Left renal cortex interstitium (tissue), 4 donors: ENCODE measurements at places on chromosomes 13 and 19.

GRCh38 chr13:29878101-29878500 lies 27.7 kb upstream of the UBL3 start:
- DNase-seq = no peak

DNA sequence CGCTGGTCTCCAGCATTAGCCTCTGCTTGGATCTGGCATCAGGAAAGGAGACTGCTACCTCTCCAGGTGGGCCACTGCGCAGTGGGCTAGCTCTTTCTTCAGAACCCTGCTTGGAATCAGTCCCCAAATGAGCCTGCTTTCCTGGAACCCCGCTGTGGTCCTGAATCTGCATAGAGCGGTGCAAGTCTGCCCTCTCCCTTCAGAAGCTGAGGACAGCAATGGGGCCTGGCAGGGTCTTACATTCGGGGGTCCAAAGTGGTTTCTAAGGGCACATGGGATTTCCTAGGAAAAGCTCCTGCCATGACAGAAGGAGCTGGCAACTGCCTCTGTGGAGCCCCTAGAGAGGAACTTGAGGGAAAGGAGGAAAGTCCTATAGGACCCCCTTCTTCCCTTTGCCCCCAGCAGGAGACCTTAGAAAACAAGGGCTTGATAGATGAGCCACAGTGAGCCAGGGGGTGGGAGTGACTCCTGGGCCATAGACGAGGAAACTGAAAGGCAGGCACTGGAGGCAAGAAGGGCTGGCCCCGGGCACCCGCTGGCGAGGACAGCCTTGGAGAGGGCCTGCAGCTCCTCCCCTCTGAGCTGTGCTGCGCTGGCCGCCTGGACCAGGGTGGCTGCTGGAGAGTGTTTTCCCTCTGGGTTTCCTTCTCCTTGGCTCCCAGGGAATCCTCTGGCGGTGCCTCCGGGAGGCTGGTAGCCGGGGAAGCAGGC lies 1.4 kb upstream of the VSTM2B start:
- DNase-seq = no peak

- no peak for DNase-seq
Measured at GRCh38 chr13:110092831-110093247, 214.1 kb downstream of the COL4A1 start.

- no peak for DNase-seq
Measured at GRCh38 chr13:98598043-98598442, 21.1 kb upstream of the STK24 start.

DNA sequence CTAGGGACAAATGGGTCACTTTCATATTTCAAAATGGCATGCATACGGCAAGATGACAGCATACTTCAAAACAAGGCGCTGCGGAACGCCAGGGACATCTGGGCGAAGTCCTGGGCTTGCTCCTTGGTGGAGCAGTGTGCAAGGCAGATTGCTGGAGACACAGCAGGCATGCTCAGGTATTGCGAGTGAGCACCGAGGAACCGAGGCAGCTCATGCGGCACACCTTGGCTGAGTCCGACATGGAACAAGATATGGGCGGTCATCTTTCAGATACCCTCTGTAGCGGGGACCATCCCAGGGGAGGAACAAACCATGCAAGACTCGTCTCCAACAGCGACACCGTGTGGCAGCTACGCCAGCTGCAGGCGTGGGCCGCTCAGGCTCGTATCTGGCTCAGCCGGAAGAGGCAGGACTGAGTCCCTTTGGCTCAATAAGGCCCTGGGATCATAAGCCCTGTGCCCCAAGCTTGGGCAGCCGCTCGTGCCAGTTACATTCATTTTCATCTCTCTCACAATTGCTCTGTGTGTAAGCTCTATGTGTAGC lies 112.4 kb downstream of the NUFIP1 start:
- no peak for DNase-seq

DNA sequence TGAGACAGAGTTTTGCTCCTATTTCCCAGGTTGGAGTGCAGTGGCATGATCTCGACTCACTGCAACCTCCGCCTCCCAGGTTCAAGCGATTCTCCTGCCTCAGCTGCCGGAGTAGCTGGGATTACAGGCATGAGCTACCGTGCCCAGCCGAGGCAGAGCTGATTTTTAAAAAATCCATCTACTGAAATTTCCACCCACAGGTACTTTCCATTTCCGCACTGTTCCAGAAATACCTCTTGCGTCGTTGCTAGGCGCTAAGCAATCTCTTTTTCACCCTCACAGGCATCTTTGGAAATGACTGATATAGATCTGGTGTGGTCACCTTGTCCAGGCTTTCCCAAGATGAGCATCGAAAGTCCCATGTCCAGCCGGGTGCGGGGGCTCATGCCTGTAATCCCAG lies 9.4 kb downstream of the TMEM38A start:
- DNase-seq = no peak

DNA sequence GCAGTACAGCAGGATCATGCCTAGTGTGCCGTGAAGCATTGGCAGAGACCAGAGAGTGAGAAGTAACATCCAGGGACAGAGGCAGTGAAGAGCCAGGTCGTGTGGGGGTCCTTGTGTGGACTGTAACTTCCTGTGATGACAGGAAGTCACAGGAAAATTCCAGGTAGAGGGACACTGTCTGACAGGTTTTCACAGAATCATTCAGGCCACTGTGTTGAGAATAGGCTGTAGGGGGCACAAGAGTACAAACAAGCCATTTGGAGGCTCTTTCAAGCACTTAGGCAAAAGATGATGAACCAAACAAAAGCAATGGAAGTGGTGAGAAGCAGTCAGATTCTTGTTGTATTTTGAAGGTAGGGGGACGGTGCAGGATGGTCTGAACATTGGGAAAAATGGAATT lies 46.4 kb downstream of the N4BP2L1 start:
- no peak for DNase-seq

- no peak for DNase-seq
Measured at GRCh38 chr19:9531933-9532332, 6.5 kb downstream of the ZNF426 start.

GRCh38 chr19:45070861-45071544 lies 5.3 kb downstream of the ZNF296 start:
- no peak for DNase-seq

DNA sequence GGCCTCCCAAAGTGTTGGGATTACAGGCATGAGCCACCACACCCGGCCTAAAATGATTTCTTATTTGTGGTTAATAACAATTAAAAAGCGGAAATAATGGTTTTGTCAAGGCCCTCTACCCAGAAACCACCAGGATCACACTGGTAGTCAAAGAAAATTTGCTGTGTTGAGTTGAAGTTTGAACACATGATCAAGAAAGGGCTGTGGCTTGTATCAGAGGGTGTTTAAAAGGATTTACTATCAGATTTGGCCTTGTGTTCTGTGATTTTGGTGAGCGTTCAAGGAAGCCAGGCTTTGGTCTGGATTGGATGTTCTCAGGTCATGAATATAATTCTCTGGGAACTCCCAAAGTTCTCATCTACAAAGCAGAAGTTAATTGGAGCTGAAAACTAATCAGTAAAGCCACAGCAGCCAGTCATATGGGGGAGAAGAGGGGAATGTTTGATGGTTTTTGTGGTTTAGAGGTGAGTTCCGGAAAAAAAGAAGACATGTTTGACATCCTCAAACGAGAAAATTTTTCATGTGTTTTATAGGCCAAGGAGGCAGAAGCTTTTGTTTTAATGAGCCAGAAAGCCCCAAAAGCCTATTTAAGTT lies 10.6 kb upstream of the ZNF556 start:
- no peak for DNase-seq

DNA sequence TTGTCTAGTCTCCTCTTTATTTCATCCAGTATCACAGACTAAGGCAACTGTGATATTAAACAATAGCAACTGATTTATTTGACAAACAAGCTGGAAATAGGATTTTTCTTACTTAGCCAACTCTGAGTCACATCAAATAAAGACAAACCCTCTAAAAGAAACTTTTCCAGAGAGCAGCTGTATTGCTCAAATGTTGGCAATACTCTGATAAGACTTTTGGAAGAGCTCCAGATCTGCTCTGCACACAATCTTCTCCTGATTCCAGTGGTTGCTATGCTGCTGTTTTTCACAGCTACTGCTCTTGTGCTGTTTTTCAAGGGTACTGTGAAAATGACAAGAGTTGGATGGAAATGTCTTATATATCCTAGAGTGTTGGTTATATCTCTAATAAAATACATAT lies 1479.2 kb downstream of the SLITRK5 start:
- no peak for DNase-seq
